NAMALWA (cell line): ENCODE measurements at places on chromosomes 2 and 18.

DNA sequence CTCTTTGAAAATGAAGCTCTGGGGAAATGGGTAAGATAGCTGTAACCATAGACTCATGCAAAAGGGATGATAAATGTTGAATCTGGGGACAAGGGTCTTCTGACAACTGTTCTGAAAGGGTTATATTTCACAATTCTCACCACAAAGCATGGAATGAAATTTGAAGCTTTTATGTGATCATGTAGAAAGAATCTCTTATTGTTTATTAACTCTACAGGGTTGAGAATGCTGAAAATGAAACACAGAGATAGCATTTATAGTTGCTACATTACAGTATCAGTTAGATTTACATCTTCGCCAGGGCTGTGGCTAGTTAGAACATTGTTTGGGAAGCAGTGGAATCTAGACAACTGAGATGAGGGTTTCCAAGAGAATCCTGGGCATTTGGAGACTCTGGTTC is 97.4 kb upstream of the LHCGR start:
- DNase-seq = no peak

GRCh38 chr2:195532628-195533271 is 124.3 kb upstream of the SLC39A10 start:
- peak; percentile 38 for DNase-seq

GRCh38 chr2:29329899-29330298 is 214.7 kb downstream of the CLIP4 start:
- DNase-seq = no peak

DNA sequence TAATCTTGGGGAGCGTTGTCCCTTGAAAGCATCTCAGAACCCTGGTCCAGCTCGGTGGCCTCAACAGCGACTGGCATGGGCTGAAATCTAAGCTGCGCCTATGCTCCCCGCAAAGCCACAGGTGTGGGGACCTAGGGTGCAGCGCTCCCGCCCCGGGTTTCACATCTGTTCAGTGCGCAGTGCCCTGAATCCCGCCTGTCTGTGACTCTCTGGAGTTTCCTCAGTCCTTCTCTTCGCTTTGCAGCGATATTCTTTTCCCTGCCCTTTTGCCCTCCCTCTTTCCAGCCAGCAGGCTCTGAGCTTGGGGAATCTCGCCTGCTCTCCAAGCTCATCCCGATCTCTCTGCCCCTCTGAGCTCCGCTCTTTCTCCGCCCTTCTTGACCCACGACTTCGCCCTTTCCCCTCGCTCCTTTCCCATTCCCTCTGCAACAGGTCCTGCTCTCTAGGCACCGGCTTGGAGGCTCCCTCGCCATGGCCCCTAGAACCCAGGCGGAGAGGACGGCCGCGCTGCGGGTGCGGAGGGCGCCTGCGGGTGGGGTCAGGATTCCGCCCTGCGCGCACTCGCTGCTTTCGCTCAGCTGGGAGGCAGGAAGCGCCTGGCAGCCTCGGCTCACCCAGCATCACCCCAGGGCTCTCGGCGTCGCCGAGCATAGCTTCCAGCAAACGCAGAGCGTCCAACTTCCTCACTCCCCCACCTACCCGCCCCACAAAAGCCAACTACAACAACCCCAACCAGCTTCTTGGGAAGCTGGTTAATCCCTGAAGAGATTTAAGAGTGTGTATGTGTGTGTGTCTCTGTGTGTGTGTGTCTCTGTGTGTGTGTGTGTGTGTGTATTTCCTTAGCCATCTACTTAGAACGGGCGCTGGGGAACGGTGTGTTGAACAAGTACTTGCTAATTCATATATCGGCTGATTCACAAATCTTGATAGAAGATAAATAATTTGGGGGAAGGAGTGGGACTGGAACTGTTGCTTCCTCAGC is 1.1 kb downstream of the GRP start:
- no peak for DNase-seq

DNA sequence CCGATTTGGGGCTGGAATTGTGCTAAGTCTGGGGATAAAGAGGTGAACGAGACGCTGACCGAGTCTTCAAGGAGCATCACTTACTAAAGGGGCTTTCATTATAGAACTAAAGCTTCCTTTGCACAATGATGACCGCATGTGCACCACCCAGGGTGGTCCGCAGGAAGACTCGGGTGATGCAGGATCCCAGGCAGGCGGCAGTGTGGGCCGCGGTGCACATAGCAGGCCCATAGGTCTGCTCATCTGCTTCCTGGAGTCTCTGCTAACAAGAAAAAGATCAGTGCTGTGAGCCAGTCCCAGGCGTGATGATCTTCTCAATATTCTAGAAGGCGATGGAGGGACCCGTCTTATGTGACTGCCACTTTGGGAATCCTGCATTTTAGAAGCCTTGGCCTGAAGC is 122.8 kb downstream of the PXDN start:
- DNase-seq = no peak

DNA sequence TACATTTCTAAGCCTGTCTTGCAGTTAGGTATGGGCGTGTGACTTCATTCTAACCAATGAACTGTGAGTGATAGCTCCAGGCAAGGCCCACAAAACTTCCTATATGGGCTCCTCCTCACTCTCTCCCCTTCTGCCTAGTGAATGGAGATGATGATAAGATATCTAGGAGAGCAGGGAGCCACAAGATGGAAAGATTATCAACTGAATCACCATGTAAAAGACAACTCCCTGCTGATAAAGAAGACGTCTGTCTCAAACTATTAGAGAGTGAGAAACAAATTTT is 237.1 kb downstream of the GPD2 start:
- DNase-seq = no peak

DNA sequence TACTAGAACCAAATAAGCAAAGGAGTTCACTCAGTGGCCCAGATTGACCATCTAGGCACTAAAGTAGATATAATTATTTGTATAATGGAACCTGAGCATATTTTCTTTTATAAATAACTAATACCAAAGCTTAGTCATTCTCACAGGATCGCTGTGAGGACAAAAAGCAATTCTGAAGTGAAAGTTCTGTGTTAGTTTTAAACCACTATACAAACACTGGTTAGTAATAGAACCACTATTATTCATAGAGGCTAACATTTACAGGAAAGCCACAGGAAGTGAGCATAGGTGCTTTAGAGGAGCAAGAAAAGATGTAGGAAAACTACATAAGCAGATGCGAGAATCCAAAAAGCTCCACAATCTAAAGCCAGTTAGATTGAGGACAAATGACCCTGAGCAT is 364.7 kb downstream of the XIRP2 start:
- DNase-seq = no peak

DNA sequence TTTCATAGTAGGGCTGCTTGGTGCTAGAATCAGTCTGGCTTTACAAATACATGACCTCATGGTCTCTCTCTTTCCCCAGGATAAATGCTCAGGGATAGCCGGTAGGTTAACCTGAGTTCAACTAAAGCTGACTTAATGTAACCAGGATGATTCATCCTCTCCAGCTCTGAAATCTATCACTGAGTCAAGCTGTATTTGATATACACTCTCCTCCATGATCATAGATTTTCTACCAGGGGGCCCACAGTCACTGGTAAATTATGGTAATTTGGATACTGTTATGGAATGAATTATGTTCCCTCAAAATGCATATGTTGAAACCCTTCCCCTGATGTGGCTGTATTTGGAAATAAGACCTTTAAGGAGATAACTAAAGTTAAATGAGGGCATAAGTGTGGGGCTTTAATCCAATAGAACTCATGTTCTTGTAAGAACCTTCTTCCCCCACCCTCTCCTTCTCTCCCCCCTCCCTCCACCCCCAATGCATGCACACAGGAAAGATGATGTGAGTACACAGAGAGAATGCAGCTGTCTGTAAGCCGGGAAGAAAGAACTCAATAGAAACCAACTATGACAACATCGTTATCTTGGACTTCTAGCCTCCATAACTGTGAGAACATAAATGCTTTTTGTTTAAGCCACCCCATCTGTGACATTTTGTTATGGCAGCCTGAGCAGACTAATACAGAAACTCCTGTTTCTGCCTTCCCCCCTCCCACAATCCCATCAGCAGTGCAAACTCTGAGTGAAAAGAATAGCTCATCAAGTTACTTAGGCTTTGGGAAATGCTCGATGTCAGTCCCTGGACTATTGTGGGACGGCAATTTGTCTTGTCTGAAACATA is 134.9 kb upstream of the KYNU start:
- no peak for DNase-seq

DNA sequence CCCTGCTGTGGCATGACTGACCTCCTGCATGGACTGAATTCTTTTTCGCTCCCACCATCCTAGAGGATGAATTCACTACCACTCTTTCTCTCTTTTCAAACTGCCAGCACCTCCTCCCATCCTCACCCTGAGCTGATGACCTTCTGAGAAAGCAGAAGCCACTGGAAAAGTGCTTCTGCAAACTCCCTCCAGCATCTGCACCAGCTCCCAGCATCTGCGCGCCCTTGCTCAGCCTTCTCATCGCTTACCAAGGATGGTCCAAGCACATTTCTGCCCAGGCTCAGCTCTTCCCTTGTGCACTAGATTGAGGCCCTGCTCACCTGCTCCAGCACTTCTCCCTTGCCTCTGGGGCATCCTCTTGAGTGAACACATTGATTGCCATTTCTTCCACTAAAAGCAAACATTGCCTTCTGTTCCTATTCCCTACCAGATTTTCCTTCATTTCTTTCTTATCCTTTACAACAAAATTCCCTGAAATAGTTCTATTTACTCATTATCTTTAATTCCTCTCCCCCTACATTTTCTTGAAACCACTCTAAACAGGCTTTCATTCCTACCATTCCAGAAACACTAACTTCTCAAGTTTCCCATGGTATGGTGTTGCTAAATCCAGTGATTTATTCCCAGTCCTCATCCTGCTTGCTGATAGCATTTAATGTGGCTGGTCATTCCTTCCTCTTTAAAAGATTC is 42.7 kb upstream of the IL1RL1 start:
- no peak for DNase-seq

DNA sequence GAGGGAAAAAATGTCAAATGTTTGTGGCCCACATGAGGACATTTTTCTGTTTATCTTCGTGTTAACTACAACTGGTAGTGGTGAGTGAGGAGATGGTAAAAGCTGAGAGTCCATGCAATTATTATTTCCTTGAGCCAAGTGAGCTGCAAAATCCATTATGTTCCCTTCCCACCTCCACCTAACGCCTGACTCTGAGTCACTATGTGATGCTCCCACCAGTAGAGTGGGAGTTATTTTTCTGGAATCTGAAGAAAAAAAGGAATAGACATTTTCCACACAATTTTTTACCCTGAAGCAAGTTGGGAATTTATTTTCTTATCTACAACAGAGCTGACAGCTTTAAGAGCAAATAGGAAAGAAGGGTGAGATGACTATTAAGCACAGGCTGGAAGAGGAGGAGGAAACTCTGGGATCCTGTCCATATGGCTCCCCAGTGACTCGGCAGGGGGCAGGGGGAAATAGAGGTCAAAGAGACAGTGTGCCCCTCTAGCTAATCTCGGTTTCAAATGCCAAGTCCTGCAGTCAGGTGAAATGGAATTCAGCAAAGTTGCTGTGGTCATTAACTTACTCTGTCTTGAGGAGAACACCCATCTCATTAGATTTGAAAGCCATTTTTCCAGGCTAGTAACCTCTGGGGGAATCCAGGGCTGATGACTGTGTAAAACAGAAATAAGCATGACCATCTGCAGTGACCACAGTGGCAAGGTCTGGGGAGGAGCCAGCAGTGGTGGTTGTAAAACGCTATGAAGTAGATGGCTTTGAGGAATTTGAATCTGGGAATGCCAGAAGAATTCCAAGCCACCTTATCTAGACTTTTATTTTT is 463.9 kb downstream of the STK39 start:
- DNase-seq = no peak

DNA sequence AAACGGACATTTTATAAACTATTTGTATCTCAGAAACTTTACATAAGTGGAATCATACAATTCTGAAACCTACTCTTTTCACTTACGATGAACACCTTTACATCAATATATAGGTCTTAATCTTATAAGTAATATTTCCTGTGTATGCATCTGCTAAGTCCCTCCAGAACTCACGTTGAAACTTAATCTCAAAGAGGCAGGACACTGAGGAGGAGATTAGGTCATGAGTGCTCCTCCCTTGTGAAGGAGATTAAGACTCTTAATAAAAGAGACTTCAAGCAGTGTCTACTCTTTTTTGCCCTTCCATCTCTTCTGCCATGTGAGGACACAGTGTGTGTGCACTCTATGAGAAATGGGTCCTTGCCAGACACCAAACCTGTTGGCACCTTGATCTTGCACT is 94.7 kb upstream of the CDKL4 start:
- no peak for DNase-seq

- DNase-seq = no peak
Observed at GRCh38 chr2:69449906-69450305, 12.7 kb upstream of the NFU1 start.

DNA sequence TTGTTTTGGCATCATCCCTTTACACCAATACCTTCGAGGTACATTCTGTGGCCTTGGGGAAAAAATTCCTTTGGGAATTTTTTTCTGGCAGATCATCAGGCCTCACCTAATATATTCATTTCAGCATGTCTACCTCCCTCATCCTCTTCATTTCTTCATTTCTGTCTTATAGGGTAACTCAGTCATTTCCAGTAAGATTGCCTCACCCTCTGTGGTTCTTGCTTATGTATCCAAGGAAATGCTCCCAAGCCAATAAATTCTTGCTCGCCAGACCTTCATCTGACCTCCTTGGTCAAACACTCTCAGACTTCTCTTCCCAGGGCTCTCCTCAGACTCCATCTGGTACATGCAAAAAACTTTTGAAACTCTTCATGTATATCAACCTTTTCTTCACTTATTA is 265.6 kb downstream of the TMX3 start:
- no peak for DNase-seq

GRCh38 chr2:7803515-7803914 is 878.3 kb upstream of the ID2 start:
- no peak for DNase-seq

DNA sequence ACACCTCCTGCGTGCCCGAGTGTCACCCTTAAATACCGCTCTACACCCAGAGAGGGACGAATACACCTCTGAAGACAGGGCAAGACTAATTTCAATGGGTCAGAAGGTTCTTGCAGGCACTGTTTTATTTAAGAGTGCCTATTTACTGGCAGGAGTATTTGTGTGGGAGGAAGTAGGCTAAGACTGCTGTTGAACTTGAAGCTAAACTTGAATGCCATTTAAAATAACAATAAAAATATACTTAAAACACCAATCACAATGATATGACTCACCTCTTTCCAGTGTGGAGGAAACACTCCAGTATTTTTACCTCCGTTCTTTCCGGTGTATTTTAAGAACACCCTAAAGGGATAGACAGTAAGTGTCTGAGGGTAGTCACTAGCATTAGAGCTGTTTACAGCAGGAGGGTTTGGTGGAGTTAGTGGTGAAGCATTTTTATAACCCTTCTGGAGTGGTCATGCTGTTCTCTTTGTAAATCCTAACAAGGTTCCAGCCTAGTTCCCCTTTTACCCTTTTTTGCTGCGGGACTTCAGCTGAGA is 9.6 kb upstream of the HOXD1 start:
- DNase-seq = no peak

- no peak for DNase-seq
Observed at GRCh38 chr18:21345840-21346239, 103.8 kb downstream of the GREB1L start.
